ENCODE measurements at places on chromosomes 12 and 14.

DNA sequence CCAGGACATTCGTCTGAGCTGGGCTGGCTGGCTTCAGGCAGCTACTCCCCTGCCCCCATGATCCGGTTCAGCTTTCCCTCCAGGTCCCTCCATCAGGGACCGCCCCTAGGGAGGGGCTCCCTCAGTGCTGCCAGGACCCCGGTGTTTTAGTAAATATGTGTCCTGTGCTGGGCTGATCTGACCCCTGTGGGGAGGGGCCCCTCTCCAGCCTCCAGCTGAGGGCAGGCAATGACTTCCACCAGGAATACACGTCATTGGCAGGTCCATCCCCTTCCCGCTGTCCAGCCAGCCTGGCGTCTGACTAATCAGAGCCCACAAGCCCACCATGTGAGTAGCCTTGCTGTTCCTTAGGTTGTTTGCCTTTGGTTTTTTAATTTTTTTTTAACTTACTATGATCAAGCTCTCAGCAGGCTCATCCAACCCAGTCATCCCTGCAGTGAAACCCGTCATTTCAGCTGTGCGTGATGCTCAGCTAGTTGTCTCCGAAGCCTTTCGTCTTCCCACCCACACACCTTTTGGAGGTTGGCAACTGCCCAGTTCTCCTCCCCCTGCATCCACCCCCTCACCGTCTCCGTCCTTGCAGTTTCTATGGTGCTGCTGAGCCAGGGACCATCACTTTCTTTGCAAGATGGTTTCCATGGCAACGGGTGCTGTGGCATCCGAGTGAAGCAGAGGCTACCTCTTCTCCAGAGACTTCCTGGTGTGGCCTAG is 16.0 kb upstream of the SERPINA4 start:
- DNase-seq = no peak

DNA sequence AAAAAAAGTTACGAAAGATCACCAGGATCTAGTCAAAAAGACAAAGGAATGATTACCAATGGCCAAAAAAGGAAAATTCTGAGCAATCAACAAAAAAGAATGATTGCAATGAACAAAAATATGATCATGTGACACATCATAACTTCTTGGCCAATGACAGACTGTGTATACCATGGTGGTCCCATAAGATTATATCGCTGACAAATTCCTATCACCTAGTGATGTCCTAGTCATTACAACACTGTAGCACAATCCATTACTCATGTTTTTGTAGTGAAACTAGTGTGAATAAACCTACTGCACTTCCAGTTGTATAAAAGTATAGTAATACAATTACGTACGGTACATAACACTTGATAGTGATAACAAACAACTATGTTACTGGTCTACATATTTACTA is 12.3 kb downstream of the SEL1L start:
- no peak for DNase-seq

DNA sequence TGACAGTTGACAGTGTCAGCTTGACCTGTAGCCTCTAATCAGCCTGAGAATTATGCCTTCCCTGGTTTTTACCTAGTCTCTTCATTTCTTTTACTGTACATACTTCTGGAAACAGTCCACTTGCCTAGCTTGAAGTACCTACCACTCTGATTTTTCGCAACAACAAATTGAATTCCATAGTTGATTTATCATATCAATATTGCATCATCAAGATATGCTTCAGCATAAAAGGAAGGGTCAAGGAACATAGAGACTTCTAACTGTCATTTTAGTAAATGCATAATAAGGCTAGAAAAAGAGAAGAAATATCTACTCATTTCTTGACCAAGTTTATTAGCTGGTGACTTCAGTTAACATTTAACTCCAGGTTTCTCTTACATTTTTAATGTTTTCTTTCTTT is 174.2 kb upstream of the FAR2 start:
- no peak for DNase-seq

DNA sequence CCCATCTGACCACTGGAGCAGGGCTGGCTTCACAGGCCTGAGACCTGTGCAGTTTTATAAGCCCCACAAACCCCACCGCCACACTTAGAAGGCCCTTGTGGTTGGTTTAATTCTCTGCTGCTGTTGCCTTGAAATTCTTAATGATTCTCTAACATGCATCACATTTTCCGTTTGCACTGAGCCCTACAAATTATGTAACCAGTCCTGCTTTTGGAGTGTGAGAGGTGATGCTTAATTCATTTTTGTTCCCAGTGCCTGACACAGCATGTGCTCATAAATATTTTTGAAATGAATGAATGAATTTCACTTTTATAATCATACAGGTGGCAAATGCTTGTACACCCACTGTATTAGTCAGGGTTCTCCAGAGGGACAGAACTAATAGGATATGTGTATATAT is 52.8 kb upstream of the PLXNC1 start:
- DNase-seq = no peak

DNA sequence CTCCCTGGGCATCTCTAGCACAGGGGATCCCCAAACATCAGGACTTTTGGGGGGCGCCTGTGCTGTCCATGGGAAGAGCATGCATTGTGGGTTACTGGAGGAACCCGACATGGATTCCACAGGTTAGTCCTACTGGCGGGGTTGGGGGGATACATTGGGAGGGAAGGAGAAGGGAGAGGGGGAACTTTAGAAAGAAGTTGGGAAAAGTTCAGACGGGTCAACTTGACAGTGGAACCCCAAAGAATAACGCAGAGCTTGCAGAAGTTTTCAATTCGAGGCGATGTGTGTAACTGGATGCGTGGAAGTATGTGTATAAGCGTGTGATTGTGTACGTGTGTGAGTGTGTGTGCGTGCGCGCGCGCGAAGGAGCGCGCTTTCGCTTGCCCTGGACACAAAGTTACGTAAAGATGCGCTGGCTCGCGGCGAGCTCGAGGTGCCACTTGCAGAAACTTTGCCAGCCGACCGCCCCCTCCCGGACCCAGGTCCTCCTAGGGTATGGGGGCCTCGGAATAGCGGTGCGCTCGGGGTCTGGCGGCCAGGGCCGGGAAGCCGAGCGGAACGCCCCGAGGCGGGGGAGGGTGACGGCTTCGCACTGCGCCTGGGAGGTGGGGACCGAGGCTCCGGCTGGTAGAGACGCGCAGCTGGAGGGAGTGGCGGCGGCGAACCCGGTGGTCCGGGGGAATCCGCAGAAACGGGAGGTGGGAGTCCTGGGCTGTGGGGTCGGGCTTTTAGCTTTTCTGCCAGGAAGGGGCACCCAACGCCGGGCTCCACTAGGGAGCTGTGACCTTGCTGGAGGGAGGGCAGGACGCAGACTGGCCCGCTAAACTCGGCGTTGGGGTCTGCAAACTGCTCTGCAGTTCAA is 669 bp downstream of the RFX4 start:
- no peak for DNase-seq

DNA sequence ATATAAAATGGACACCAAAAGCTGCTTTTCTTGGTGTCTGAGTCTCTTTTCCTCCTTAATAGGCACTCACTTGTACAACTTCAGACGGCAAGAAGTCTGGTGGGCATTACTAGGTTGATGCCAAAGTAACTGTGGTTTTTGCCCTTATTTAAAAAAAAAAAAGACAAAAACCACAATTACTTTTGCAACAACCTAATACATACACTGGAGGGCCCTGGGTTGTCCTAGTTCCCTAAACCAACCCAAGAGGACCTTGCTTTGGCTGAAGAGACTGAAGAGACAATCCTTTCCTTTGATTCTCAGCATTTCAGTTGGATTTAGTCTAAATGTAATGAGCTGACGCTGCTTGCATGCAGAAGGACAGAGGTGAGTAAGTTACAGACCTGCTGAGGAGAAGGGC is 16.2 kb upstream of the PLEKHG3 start:
- no peak for DNase-seq

GRCh38 chr14:102629011-102629444 is 36.6 kb downstream of the RCOR1 start:
- no peak for DNase-seq

DNA sequence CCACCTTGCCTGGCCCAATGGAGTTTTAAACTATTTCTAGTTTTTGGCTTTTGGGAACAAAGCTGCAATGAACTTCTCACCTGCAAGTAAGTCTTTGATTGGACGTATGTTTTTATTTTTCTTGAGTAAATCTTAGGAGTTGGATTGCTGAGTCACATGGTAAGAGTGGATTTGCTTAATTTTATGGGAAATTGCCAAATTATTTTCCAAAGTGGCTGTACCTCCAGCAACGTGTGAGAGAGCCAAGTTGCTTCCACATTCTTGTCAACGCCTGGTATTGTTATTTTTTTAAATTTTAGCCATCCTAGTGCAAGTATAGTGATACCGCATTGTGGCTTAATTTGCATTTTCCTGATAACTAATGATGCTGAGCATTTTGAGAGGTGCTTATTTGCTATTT is 136.6 kb downstream of the LMNTD1 start:
- DNase-seq = no peak

- no peak for DNase-seq
These were observed 258.6 kb downstream of the MSRB3 start for GRCh38 chr12:65536876-65537681.

GRCh38 chr12:104130760-104131159 is 7.2 kb downstream of the NFYB start:
- no peak for DNase-seq

DNA sequence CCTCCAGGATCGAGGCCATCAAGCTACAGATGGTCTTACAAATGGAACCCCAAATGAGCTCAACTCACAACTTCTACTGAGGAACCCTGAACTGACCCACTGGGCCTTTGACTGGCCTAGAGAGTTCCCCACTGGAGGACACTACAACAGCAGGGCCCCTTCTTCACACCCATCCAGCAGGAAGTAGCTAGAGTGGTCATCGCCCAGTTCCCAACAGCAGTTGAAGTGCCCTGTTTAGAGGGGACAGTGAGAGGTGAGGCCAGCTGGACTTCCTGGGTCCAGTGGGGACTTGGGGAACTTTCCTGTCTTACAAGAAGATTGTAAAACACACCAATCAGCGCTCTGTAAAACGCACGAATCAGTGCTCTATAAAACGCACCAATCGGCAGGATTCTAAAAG is 247.9 kb upstream of the BTG1 start:
- no peak for DNase-seq

- no peak for DNase-seq
These were observed 19.5 kb downstream of the FBXL14 start for GRCh38 chr12:1574865-1575259.

DNA sequence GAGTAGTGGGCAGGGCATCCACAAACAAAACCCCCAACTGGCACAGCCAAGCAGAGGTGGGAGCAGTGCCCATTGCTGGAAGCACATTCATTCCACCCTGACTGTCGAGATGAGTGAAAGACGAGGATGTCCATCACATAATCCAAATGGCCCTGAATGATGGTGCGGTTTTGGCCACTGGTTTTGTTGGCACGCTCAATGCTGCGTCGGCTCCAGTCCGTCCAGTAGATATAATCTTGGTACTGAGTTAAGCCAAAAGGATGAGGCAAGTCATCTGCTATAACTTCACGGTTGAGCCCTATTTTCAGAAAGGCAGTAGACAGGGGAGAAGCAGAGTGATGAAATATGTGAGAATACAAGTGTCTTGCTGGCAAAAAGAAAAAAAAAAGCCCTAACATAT is 88.1 kb downstream of the BCL2L14 start:
- DNase-seq = no peak
